ENCODE measurements at places on chromosomes 7 and 10. TPM values are rescaled to one million over a fixed set of nuclear protein-coding genes. Genes with fewer than 3 reads are reported as not detected.

- no peak for DNase-seq
Observed at GRCh38 chr7:132141109-132141508, 435.2 kb downstream of the PLXNA4 start.

DNA sequence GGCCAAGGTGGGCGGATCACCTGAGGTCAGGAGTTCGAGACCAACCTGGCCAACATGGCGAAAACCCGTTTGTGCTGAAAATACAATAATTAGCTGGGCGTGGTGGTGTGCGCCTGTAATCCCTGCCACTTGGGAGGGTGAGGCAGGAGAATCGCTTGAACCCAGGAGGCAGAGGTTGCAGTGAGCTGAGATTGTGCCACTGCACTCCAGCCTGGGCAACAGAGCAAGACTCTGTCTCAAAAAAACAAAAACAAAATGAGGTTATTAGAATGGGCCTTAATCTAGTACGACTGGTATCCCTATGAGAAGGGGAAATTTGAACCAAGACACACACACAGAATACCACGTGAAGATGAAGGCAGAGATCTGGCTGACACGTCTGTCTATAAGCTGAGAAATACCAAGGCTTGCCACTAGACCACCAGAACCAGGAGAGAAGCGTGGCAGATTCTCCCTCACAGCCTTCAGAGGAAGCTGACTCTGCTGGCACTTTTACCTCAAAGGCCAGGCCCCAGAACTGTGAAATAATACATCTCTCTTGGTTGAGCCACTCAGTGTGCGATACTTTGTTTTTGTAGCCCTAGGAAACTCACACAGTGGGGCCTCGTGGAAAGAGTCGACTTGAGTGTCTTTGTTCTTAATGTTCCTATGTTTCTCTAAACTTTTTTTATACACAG lies 59.6 kb downstream of the TMEM209 start:
- no peak for DNase-seq

DNA sequence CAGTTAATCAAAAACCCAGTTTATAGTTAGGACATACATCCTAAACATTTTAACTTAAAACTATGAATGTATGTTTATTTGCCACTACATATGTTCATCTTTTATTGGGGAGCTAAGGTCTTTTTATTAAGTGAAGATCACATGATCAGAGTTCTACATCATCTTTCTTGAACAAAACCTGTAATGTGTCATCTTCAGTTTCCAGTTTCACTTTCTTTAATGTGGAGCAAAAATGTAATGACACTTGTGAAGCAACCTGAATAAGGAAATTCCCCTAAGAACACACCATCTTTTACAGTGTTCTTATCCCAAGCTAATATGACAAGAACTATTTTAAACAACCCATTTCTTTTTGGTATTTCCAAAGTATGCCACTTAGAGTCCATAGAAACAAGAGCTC lies 166.7 kb upstream of the BET1 start:
- DNase-seq, result no peak

- DNase-seq, result no peak
Observed at GRCh38 chr7:138943061-138943460, 38.1 kb downstream of the KIAA1549 start.

DNA sequence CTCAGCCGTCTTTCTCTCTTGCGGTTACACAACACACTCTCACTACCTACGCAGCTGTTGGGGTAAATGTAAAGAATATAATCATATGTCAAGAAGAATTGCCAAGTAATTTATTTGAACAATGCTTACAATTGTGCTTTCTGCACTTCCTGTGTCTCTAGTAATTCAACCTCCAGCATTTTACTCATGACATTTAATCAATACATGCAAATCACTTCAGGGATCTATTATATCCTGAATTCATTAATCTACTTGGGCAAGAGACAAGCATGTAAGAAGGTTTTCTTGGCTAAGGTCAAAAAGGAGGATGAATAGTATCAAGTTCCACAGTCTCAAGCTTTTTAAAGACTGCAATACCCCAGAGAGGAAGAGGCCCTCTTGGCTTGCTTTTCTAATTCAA lies 562.9 kb upstream of the ADARB2 start:
- DNase-seq, result no peak

The HOXA6 gene
- 37.4 TPM for total RNA-seq

The ASB10 gene
- not detected for total RNA-seq

The LMBR1 gene
- 63.9 TPM for total RNA-seq
